Pulmonary artery endothelial cell (primary cell): ENCODE measurements at places on chromosomes 2 and 18. TPM values are rescaled to one million over a fixed set of nuclear protein-coding genes. Genes with fewer than 3 reads are reported as not detected.

CCL20 gene
- total RNA-seq: 1.1 TPM in 1 of 2 replicates, not detected in the other

ORMDL1 gene
- 30.7 and 39.7 TPM in 2 replicates for total RNA-seq

CAVIN2 gene
- 119 and 193 TPM in 2 replicates for total RNA-seq

CIB4 gene
- total RNA-seq: not detected in 2 replicates

LHCGR gene
- total RNA-seq: not detected in 2 replicates

LOXL3 gene
- total RNA-seq: 1.2 and 1.8 TPM in 2 replicates

SLC4A3 gene
- 0.07 and 0.13 TPM in 2 replicates for total RNA-seq

CNNM4 gene
- 2.4 and 4.0 TPM in 2 replicates for total RNA-seq

CLIP4 gene
- total RNA-seq: 28.0 and 35.5 TPM in 2 replicates

ITPRIPL1 gene
- total RNA-seq: 1.3 and 5.4 TPM in 2 replicates

TMEM169 gene
- total RNA-seq: 0.07 and 0.14 TPM in 2 replicates

KCNG2 gene
- not detected in 2 replicates for total RNA-seq

SPAST gene
- total RNA-seq: 28.3 and 34.9 TPM in 2 replicates

EMILIN2 gene
- total RNA-seq: 8.2 and 11.8 TPM in 2 replicates

ASB18 gene
- not detected in 2 replicates for total RNA-seq

CTAGE1 gene
- total RNA-seq: not detected in 2 replicates

C2orf81 gene
- 0.13 and 0.28 TPM in 2 replicates for total RNA-seq

ABCG8 gene
- total RNA-seq: not detected in 2 replicates

CYTIP gene
- 0.07 TPM in 1 of 2 replicates, not detected in the other for total RNA-seq

DES gene
- not detected in 2 replicates for total RNA-seq

SCN2A gene
- not detected in 2 replicates for total RNA-seq

CLEC4F gene
- not detected in 2 replicates for total RNA-seq

WDR33 gene
- 27.0 and 42.8 TPM in 2 replicates for total RNA-seq

SPC25 gene
- 4.4 and 9.0 TPM in 2 replicates for total RNA-seq

FAM124B gene
- total RNA-seq: 82.4 and 110 TPM in 2 replicates

HOXD13 gene
- total RNA-seq: not detected in 2 replicates

WNT10A gene
- total RNA-seq: not detected in 2 replicates

UBR3 gene
- total RNA-seq: 30.4 and 36.3 TPM in 2 replicates

RTP5 gene
- total RNA-seq: not detected in 2 replicates

PPM1G gene
- 174 and 225 TPM in 2 replicates for total RNA-seq

RAB3GAP1 gene
- total RNA-seq: 53.0 and 64.0 TPM in 2 replicates

SULT1C2 gene
- not detected in 2 replicates for total RNA-seq

TGFA gene
- total RNA-seq: 0.26 and 0.32 TPM in 2 replicates

TMEM178A gene
- 0.28 and 0.99 TPM in 2 replicates for total RNA-seq

PRR30 gene
- total RNA-seq: not detected in 2 replicates

GBX2 gene
- total RNA-seq: 3.9 and 6.4 TPM in 2 replicates

SNTG2 gene
- total RNA-seq: not detected in 2 replicates

ZC3H15 gene
- 67.7 and 103 TPM in 2 replicates for total RNA-seq

KIF1A gene
- total RNA-seq: 0.07 TPM in 1 of 2 replicates, not detected in the other

RAPGEF4 gene
- total RNA-seq: 5.3 and 6.1 TPM in 2 replicates
